ENCODE measurements at places on chromosomes 3 and 15.

GRCh38 chr3:62167566-62168262 lies 205.6 kb downstream of the FEZF2 start:
- no peak for DNase-seq

DNA sequence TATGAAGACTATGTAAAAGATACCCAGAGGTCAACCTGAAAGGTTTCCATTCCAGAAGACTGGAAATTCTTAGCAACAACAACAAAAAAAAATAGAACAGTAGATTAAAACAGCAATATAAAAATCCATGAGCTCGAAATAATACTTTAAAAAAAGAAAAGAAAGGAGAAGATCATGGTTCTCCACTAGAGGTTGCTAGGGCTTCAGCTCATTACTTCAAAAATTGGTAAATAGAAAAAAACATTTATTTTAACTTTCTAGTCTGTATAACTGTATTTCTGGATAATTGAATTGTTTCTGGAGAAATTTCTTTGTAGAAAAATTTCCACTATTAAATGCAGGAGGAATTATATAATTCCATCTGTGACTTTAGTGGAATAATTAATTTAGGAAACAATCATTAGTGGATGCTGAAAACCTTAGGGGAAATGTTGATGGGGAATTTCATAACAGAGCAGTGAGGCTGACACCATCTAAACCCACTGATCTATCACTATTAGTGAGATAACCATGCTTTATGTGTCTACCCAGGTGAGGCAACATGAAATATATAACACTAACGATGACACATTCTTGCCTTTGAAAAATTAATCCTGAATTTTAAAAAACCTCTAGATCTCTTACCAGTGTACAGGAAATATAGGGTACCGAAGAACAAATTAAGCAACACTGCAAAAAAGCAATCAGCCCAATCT lies 62.5 kb upstream of the SNRK start:
- DNase-seq, result no peak

- DNase-seq, result no peak
Measured at GRCh38 chr15:83275412-83275811, 9.1 kb downstream of the BNC1 start.

DNA sequence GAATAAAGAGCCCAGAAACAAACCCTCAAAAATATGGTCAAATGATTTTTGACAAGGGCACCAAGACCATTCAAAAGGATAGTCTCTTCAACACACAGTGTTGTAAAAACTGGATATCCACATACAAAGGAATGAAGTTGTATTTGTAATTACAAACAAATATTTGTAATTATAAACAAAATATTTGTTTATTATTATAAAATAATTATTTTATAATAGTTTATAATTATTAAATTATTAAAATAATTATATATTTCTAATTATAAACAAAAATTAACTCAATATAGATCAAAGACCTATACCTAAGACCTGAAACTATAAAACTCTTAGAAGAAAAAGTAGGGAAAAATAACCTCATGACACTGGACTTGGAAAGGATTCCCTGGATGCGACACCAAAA lies 23.3 kb upstream of the ACAN start:
- DNase-seq, result no peak

- no peak for DNase-seq
Measured at GRCh38 chr15:50051811-50052419, 67.1 kb downstream of the ATP8B4 start.

GRCh38 chr3:153099131-153099530 lies 62.9 kb upstream of the RAP2B start:
- no peak for DNase-seq

- no peak for DNase-seq
Measured at GRCh38 chr3:158165141-158165655, 55.3 kb downstream of the RSRC1 start.

GRCh38 chr3:40800343-40800742 lies 275.6 kb downstream of the ZNF621 start:
- DNase-seq, result no peak

- no peak for DNase-seq
Measured at GRCh38 chr15:29103824-29104565, 165.6 kb downstream of the NSMCE3 start.

- no peak for DNase-seq
Measured at GRCh38 chr3:35635926-35636683, 3.2 kb upstream of the ARPP21 start.

DNA sequence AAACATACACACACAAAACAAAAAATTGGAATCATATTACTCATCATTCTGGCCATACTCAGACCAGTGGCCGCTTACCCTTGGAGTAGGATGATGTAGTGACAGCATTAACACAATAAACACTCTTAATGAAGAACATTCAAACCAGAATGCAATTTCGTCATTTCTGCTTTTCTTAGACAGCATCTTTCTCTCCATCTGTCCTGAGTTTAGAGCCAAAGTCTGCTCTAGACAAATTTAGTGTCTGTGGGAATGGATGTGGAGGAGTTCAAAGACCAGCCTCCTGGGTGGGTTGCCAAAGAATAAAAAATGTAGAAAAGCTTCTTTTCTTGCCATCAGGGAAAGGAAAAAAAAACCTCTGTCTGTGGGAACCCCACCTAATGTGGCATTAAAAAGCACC lies 212.4 kb upstream of the POU1F1 start:
- no peak for DNase-seq

GRCh38 chr3:172581757-172582166 lies 58.5 kb upstream of the TNFSF10 start:
- DNase-seq, result no peak

- DNase-seq, result no peak
Measured at GRCh38 chr3:190853464-190853863, 9.0 kb downstream of the GMNC start.

DNA sequence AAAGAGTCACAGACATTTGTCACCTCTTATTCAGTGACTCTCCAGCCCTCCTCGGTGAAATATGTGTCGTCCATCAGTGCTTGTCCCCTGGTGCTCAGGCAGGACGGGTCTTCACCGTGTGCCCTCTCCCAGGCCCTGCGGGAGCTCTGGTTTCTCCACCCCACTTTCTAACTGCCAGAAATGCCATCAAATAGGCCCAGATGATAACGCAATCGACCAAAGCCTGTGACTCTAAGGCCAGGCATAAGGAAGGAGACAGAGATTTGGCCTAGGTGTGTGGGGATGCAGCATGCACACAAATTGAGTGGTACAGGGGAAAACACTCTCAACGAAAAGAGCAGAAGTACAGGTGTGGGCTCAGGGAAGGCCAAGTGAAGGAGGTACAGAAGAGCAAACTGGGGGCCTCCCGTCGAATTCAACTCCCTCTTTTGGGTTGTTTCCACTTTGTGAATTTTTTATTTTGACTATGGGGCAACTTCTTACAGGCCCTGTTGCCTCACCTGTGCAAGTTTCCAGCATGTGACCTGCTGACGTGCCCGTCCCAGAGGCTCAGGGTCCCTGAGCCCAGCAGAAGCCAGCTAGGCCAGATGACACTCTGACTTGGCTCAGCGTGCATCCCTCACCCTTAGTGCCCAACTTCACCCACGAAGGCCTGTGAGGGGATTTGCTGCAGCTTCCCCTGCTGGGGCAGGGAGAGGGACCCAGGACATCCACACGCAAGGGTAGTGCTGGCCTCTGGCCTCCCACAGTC lies 4.7 kb downstream of the NUP210 start:
- DNase-seq, result no peak

- no peak for DNase-seq
Measured at GRCh38 chr15:58267051-58267450, 128.9 kb downstream of the AQP9 start.

- DNase-seq, result no peak
Measured at GRCh38 chr15:49225572-49226281, 55.7 kb downstream of the GALK2 start.

GRCh38 chr3:15693355-15693754 lies 91.8 kb downstream of the BTD start:
- no peak for DNase-seq

DNA sequence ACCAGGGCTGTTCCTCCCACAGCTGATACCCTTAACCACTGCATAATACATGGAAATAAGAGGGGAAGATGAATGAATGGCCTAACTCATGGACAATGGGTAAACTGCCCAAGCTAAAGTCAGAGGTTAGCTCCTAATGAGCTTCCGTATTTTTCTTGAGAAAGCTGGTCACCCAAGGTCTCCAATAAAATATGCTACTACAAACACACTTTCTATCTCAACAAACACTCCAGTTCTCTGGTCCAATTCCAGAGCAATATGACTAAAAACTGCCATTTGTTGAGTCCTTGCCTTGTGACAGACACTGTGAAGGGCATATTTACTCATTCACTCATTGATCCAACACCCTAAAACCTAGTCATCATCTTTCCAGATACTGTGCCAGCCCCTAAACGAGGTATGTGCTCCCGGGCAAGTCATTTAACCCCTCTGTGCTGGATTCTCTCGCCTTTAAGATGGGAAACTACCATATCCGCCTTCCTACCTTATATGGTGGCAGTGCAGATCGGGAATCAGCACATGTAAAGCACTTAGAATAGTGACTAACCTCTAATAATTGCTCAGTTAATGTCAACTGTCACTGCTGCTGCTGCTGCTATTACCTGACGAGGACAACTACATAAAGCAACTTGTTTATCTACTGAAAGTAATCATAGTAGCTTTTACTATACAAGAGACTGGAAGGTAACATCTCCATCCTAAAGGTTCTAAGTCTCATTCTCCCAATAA lies 89.1 kb downstream of the XXYLT1 start:
- no peak for DNase-seq

DNA sequence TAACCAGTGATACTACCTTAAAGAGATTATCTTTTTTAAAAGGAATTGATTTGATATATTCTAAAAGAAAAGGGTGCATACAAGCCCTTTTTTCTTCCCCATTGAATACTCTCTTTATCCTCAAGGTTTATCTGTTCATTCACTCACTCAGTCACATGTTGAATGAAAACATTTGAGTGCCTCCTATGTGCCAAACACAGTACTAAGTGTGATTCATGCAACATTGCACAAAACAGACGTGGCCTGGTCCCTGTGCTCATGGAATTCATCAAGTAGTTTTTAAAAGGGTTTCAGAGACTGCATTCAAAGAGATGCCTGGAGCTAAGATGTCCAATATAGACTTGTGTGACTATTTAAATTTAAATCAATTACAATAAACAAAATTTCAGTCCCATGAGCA lies 462.2 kb upstream of the MDFIC2 start:
- DNase-seq, result no peak

DNA sequence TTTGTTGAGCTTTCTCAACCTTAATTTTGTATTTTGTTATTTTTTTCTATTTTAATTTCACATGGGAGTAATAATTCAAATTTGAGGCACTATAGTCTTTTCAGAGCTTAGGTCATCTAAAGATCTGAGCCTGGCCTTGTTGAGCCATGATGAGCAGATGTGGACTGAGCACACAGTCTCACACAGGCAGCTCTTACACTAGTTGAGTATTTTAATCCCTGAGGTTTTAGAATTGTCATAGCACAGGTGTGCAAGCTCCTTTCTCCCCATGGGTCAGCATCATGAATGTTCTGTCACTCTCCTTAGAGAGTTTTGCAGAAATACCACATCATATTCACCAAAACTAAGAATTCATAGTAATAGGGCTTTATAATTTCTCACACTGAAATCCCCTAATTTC lies 4.9 kb downstream of the ZBTB38 start:
- DNase-seq, result no peak

DNA sequence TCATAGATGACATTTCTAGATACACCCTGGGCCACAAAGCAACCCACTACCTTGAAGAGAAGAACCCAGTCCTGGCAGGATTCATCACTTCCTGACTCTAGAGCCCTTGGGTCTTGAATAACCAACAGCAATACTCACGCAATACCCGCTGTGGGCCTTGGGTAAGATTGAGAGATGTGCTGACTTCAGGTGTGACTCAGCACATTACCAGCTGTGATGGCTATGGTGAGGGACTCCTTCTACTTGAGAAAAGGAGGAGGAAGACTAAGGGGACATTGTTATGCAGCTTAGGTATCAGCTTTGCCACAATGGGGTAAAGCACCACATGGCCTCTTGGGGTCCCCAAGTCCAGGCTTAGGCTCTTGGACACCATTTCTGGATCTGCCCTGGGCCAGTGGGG lies 14.9 kb downstream of the C3orf33 start:
- DNase-seq, result no peak

GRCh38 chr3:87004883-87005282 lies 13.9 kb upstream of the VGLL3 start:
- DNase-seq, result no peak

DNA sequence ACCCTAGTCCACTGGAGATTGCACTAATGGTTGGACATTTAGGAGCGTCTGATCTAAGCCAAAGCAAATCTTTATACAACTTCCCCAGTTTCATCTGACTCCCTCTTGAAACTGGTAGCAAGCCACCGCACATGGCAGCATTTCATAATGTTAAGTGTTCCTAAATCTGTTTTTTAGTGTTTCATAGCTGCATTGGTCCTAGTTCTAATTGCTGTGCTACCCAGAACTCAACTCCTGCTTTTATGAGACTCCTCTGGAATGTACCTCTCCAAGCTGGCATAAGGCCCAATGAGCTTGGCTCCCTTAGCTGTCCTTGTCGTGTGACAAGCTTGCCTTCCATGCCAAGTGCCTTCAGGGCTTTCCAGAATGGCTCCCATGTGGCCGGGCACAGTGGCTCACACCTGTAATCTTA lies 65.3 kb upstream of the FLNB start:
- no peak for DNase-seq

DNA sequence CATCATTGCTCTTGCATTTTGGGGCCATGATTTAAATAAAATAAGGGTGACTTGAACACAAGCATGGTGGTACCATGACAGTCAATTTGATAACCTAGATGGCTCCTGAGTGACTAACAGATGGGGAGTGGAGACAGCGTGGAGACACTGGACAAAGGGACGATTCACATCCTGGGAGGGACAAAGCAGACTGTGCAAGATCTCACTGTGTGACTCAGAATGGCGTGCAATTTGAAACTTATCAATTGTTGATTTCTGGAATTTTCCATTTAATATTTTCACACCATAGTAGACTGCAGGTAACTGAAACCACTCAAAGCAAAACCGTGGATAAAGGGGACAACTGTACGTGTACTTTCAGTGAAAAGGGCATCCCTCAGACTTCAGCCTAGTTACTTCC lies 25.5 kb downstream of the MCCC1 start:
- DNase-seq, result no peak

- DNase-seq, result no peak
Measured at GRCh38 chr15:90607361-90607760, 77.6 kb downstream of the CRTC3 start.

GRCh38 chr15:67744331-67745072 lies 80.8 kb upstream of the SKOR1 start:
- DNase-seq, result no peak

DNA sequence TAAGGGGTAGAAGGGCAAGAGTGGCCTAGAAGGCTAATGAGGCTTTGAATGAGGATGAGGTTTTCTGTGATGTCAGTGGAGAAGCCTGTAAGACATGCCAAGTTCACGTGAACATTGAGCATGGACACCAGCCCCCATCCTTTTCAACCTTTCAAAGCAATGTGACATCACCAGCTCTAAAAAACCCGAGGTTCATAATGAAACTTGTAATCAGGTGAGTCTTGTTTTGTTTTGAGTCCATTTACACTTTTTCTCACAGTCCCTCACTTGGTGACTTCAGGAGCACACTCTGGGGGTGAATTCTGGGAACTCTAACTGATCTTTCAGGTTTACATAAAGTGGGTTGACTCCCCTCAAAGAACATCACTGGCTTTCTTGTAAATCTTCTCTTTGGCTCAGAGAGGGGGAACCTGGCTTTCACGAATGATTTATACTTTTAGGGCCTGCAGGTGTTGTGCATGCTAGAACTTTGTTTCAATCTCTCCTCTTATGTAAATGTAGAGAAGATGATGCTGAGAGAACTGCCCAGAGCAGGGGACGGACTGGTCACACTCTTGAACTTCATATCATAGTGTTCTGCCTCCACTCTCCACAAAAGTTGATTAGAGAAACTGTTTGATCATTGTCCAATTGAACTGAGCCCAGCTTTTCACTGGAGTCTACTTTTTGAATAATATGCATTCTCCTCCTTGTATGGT lies 224.7 kb upstream of the SATB1 start:
- DNase-seq, result no peak

Measured in T-helper 1 cell (primary cell).